ENCODE measurements at places on chromosomes 1 and 21.

DNA sequence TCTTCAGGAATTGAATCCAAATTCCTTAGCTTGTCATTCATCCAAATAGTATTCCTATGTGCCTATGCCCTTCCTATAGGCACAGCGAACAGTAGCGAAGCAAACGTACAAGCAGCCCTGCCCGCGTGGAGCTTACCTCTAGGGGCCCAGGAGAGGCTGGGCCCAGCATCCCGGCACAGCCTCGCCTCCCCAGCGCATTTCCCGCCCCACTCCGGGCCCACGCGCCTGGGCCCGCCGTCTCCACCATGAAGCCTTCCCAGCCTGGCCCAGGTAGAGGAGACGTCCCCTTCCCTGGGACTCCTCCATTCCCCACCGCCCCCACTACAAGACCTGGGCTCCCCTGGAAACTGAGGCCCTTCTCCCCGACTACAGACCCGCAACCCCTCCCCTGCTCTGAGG lies 245 bp upstream of the TMEM269 start:
- no peak for DNase-seq

DNA sequence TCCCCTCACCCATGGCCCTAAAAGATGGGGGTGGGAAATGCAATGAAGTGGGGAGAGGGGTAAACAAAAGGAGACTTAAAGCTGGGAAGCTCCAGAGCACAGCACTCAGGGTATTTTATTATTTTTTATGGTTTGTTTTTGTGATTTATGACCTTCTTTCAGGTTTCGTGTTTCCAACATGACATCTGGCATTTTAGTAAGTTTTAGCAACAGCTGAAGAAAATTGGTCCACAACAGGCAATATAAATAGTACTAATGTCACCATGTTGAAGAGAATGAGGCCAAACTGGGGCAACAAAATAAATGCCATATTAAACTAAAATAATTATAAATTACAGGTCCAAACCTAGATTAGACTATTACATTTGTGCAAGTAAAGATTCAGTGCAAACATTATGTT lies 56.3 kb downstream of the TBX15 start:
- no peak for DNase-seq

DNA sequence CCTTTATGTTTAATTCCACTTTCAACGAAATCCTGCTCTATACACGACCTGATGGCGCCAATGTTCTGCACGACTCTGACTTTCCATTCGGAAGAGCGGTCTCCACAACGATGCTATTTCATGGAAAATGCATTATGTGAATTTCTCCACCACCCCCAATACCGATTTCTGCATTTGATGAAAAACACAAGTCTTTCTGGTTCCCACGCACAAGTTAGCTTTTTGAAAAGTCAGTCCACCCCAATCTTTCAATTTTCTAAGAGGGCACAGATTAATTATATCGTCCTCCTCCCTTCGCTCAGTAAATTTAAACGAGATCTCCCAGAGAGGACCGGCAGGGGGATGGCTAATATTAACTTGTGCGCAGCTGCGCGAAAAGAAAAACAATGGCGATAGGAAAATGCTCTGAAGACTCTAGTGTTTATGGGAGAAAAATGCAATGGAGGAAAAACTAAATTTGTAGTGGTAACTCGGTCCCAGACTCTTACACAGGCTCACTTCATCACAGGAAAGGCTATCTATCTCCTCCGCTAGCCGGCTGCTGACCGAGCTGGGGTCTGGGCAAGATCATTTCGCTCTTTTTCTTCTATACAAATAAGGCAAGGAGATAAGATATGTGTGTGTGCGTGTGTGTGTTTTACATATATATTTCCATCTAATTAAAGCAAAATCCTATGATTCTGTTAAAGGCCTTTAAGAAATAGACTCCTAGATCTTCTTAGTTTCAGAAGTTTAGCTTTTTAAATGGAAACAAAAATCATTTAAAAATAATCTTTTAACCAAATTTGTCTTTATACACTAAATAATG lies 1.2 kb upstream of the LHX8 start:
- DNase-seq = no peak

- no peak for DNase-seq
Measured at GRCh38 chr1:168514455-168514854, 29.3 kb downstream of the XCL2 start.

DNA sequence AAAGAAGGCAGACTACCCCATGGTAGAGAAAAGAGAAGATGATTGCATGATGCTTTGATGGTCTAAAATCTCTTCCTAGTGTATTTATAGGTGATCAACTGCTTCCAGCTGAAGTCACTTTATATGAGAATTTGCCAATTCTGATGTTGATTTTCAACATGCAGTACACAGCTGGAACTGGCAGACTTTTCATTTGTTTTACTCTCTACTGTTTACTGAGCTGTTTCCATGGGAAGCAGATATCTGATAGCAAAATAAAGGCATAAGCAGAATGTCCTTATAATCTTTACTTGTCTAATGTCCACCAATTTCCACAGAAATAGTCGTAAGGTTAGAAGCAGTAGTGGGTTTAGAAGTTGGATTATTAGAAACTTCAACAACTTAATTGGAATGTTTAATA lies 74.9 kb downstream of the SYDE2 start:
- DNase-seq = no peak

DNA sequence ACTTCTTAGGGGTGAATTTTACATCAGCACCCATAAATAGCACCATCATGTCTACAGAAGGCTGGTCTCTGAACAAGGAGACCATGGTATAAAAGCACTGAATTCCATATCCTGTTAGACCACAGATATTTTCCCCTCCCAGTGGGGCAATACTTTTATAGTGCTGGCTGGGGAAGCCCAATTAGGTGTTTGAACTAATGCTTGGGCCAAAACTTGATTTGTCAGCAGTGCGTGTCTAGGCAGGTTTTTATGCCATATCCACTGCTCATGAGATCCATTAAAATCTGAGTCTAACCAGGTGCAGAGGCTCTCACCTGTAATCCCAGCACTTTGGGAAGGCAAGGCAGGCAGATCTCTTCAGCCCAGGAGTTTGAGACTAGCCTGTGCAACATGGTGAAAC lies 623.0 kb downstream of the NPHP4 start:
- no peak for DNase-seq

DNA sequence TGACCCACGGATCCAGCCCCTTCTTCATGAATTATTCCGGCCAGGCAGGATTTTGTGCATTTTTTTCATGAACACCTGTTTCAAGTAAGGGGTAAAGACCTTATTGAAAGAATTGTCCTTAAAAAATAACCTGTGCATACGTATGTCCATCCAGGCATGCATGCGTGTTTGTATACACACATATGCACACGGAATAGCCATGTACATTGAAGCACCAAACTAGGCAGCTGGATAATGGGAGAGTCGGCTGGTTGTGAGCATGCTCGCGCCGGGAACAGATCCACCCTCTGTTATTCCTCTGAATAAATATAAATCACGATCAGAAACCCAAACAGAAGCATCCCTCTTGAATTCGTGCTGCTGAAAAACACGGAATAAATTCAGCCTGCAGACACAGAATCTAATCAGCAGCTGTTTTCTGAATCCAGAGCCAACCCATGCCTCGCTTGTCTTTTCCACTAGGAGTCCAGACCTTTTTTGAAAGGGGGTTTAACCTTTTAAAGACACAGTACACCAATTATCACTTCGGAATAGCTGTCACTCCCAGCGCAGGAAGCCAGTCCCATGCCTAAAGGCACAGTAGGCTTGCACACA lies at the start of gene HIVEP3:
TSS of gene HIVEP3 (minus strand) at position 473 of the 594 bp plus-strand sequence.
- no peak for DNase-seq

Measured in esophagus squamous epithelium (tissue), 5 donors.